ENCODE measurements at places on chromosomes 2 and 18.

DNA sequence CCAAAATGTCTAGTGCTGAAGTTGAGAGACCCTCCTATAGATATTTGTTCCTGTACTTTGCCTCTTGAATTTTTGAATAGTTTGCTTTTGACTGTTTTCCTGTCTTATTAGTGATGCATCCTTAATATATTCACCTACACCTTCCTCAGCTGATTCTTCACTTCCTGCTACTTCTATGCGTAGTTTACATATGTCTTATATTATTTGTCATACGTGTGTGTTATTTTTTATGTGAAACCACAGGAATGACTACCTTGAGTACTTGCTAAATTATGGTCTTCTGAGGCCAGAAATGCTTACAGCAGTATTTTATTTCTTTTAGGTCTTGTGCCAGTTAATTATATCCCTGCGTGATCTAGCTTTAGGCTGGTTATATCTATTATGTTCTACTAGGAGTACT is 9.9 kb downstream of the UBE2E3 start:
- ATAC-seq = peak; percentile 67

DNA sequence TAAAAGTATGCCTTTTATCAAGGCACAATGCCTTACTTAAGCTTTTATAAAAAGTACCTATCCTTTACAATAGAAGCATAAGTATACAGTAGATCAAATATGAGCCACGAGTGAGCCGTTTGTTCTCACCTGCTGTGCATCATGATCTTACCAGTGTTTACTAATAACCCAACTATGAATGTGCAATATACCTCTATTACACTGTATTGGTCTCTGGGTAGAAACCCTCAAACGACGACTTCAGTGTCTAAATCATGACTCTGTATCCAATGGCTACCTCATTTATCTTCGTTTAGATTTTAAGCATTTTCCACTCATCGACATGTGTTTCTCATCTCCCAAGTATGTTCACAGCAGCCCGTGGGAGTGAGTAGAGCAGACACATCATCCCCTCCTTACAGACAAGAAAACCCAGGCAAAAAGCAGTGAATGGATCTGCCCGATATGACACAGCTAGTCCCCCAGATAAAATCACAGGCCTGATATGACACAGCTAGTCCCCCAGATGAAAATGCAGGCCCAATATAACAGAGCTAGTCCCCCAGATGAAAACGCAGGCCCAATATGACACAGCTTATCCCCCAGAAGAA is 279.8 kb downstream of the TNS1 start:
- ATAC-seq = no peak

DNA sequence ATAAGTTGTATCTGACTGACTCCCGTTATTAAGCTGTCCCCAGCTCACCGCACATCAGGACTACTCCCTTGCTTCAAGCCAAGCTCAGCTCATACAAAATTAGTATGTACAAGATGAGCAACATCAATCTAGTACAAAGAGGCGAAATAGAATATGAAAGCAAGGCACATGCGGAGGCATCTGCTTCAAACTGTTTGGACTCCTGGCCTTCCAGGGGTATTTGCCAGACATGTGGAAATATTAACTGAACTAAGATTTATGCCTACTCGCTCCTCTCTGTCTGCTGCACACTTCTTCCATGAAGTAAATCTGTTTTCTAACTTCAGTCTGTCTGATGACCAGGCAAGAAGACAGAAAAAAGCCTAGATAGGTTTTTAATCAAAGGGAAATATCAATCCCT is 499.8 kb downstream of the PID1 start:
- no peak for ATAC-seq

GRCh38 chr2:213991453-213992108 is 419.3 kb upstream of the VWC2L start:
- ATAC-seq = no peak

DNA sequence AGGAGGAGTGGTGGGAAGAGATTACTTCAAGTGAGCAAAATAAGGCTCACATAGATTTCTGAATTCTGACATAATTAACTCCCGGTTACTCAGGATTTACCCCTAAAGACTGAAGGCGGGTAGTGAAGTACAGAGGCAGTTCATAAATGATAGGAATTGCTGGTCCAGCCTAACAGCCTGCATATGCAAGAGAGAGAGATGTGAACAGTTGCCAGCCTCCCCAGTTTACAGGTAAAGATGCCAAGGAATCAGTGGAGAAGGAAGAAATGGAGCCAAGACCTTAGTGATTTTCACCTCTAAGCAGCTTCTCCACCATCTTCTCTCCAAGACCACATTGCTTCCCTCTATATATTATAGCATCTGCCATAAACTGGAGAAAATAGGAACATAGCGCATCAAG is 91.8 kb upstream of the THUMPD2 start:
- no peak for ATAC-seq

DNA sequence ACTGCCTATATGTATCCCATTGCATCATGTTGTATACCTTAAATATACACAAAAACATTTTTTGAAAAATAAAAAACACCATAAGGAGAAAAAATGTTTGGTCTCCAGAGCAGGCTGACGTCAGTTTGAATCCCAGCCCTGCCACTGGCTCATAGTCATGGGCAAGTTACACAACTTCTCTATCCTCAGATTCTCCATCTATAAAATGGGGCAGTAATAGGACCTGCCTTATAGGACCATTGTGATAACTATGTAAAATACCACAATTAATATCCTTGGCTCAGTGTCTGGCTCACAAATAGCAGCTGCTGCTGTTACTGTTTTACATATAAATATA is 135.6 kb downstream of the SMAD7 start:
- ATAC-seq = no peak

DNA sequence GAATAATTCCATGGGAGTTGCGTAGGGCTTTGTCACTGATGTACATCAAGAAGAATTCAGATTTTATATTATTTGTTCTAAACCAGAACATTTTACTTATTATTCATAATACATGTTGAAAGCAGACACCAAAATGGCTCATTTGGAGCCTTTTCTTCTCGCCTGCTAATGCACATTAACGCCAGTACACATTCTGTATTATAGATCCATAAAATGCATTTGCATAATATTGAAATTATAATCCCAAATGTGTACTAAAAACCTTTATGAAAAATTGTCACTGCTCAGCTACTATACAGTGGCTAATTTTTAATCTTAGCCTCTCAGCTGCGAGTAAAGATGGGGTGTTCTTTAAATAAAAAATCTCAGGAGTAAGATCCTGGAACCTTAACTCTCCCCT is 452.2 kb upstream of the HNRNPA3 start:
- no peak for ATAC-seq

- no peak for ATAC-seq
Measured at GRCh38 chr2:203586696-203587095, 51.6 kb upstream of the RAPH1 start.

- ATAC-seq = no peak
Measured at GRCh38 chr2:47078541-47079482, 76.3 kb downstream of the STPG4 start.

- peak; percentile 65 for ATAC-seq
Measured at GRCh38 chr2:33272001-33272400, 204.4 kb upstream of the RASGRP3 start.

DNA sequence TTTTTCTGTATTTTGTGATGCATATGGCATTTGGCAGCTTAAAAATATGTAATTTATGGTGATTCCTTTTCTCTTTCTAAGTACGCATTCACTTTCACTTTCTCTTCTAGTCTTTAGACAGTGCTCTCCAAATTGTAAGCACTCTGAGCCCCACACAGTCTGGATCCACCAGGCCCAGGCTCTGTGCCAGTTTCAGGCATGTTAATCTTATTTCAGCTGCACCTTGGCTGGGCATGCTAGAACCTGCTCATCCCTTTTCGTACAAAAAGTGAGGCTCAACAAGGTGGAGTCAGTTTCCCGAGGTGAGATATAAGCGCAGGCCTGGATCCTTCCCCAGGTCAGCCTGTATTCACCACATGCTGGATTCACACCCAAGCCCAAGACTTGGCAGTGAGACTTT is 203.9 kb downstream of the MTX2 start:
- peak; percentile 41 for ATAC-seq

GRCh38 chr2:53429901-53430300 is 337.7 kb upstream of the CHAC2 start:
- no peak for ATAC-seq

GRCh38 chr2:221448844-221449390 is 123.2 kb downstream of the EPHA4 start:
- ATAC-seq = no peak

GRCh38 chr2:100713106-100713505 is 106.8 kb upstream of the NPAS2 start:
- no peak for ATAC-seq

- no peak for ATAC-seq
Measured at GRCh38 chr18:72588360-72588759, 44.2 kb upstream of the CBLN2 start.

GRCh38 chr18:8833480-8833879 is 128.1 kb downstream of the MTCL1 start:
- no peak for ATAC-seq

GRCh38 chr2:165927353-165927752 is 26.2 kb downstream of the TTC21B start:
- ATAC-seq = no peak

GRCh38 chr18:77077401-77077800 is 55.2 kb downstream of the MBP start:
- ATAC-seq = no peak

- ATAC-seq = no peak
Measured at GRCh38 chr2:20473128-20473527, 26.3 kb downstream of the RHOB start.

GRCh38 chr2:16168506-16169264 is 228.3 kb downstream of the MYCN start:
- no peak for ATAC-seq

- ATAC-seq = no peak
Measured at GRCh38 chr18:5534845-5535244, 9.0 kb downstream of the EPB41L3 start.

DNA sequence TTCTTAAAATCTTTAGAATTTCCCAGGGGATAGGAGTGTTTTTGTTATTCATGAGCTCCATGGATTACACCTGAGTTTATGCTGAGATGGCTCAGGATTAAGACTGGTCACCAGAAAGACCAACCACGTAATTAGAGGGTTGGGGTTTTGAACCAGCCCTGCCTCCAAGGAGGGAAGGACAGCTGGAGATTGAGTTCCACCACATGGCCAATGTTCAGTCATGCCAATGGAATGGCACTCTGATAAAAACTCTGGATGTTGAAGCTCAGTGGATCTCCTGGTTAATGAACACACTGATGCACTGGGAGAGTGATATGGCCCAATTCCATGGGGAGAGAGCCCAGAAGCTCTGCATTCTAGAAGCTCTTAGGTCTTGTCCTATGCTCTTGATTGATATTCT is 38.7 kb upstream of the PTPN4 start:
- ATAC-seq = no peak

DNA sequence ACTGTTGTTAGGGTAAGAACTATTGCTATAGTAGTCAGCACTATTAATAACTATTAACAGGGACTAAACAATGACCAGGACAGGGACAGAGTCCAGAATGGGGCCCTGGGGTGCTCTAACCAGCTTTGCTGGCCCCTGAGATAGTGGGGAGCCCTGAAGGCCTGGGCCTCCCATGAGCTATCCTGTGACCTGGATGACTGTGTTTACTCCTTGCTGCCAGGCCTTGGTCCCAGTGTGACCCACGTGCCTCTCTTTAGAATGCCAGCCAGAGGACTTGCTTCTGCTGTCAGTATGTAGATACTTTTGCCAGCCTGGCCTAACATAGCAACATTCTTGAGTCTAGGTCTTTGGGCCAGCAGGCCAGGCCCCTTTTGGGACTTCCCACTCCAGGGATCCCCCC is 11.4 kb downstream of the CDK5R2 start:
- ATAC-seq = no peak

DNA sequence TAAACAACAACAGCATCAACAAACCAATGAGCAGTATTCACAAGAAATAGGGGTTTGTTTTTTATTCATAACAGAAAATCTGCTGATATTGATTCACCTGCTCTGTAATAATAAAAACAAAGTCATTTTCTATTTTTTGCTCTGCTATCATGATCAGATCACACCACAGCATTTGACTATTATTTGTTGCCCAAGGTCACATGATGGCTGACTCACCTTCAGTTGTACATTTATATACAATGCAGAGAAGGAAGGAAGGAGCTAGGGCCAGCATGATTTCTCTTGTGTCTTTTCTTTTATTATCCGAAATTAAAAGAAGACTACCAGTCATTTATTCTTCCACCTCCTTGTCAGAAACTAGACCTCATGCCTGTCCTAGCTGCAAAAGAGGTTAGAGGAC is 1427.7 kb upstream of the CELF4 start:
- no peak for ATAC-seq

DNA sequence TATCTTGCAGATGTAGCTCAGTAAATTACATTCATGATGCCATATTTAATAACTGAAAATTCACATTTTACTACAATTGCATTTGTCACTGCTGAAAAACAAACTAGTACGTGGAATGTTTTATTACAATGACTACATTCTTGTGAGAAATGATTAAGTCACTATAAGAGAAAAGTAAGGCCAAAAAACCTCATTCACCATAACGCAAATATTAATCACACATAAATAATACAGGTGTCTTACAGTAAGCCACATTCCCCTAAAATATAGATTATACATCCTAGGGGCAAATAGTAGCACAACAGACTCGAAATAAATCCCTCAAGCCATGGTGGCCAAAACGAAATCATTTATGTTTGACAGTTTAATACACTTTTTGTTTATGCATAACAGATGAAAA is 460.6 kb downstream of the NR4A2 start:
- ATAC-seq = no peak

DNA sequence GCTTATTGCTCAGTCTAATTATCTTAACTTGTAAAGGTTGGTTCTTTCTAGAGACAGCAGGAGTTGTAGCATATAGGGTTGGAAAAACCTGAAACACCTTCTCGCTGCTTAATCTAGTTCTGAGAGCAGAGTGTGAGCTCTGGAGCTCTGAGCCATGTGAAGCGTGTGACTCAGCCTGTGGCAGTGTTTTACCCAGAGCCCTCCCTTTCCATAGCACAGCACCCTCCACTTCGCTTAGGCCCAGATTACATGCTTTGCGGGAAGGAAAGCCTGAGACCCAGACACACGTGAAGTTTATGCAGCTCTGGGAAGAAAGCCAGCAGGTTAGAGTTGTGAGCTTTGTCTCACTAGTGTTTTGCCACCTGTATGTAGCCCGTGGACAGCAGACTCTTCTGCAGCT is 74.5 kb downstream of the INPP4A start:
- ATAC-seq = no peak

GRCh38 chr2:159960414-159960813 is 102.0 kb downstream of the PLA2R1 start:
- peak; percentile 67 for ATAC-seq

- ATAC-seq = no peak
Measured at GRCh38 chr18:61754039-61754583, 138.7 kb downstream of the RNF152 start.

DNA sequence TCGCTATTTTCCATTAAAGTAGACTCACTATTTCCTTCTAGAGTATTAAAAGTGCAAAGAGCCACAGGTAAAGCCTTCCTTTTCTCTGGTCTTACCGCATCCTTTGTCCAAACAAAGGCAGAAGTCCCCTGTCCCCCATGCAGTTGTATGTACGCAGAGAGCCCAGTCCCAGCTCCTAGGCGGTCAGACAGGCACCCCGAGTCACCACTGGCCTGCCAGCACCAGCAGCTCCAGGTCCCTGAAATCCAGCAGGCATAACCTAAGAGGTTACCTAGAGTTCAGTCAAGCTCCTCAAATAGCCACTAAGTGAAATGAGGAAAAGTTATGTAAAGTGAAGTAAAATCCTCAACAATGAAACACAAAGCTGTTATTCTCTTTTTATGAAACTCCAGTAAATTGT is 60.4 kb upstream of the TWIST2 start:
- no peak for ATAC-seq

Data from activated CD4-positive, CD25-positive, alpha-beta regulatory T cell treated with anti-CD3 and anti-CD28 coated beads, Interleukin-2, amount 50 U/mL, for 24 hours (primary cell).